ENCODE measurements at places on chromosomes 3 and 15.

- no peak for DNase-seq
Observed at GRCh38 chr3:87792534-87793336, 266.1 kb downstream of the CGGBP1 start.

DNA sequence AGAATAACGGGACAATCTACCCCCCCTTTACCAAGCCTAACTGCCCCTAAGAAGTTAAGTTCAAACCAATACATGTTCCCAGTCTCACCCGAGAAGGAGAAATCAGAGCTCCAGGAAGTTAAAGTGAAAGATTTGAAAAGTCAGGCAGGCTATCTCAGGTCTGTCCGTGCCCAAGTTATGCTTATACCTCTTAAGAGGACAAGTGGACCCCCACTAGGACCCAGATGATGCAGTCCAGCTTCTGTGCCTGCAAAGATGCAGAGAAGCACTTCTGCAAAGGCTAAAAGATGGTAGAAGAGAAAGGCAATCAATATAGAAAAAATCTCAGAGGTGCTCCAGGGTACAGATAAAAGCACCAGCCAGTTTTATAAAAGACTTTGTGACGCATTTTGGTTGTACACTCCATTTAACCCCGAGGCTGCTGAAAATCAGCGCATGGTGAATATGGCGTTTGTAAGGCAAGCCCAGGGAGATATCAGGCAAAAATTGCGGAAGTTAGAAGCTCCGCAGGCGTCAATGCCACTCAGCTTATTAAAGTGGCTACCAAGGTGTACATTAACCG is 9.8 kb upstream of the SLC9C1 start:
- no peak for DNase-seq

GRCh38 chr3:50515565-50516439 is 12.4 kb upstream of the CACNA2D2 start:
- DNase-seq: no peak

DNA sequence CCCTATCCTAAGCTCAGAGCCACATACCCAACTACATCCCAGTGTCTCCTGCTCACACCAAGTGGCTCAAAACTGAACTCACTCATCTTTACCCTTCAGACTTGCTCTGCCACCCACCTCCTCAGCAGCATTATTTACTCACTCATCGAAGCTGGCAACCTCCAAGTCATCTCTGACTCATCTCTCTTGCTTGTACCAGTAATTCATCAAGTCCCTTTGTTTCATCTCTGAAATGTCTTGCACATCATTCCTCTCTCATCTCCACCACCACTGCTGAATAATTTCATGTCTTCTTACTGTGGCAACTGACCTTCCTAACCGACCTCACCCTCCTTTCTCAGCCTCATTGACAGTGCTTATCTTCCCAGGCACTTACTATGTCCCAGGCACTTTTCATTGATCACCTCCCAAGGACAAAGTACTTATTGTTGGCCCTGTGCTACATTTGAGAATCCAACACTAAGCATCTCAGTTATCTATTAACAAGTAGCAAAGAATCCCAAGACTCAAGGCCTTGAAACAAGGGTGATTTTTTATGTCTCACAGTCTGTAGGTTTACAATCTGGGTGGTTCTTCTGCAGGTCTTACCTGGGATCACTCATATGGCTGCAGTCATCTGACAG is 82.0 kb downstream of the MRPL46 start:
- DNase-seq: no peak

DNA sequence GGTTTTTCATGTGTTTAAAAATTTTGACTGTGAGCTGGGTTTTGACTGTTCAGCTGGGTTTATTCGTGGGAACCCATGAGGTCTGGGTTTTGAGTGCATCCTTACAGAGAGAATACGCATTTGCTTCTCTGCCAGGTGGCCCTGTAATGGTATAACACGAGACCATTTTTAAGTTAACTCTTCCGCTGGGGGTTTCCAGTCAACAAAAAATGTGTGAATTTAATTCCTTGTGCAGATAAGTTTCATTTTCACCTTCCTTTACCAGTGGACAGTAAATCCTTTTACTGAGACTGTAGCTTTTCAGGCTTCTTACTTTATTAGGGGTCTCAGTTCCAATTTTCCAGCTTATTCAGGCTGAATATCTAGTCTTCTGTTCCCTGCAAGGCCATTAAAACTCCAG is 149.6 kb downstream of the OPA1 start:
- no peak for DNase-seq

- DNase-seq: no peak
Observed at GRCh38 chr3:45968706-45969105, 25.4 kb downstream of the CXCR6 start.

All from GF-D8 (cell line).